ENCODE measurements at places on chromosomes 2 and 18.

GRCh38 chr2:45168711-45169338 lies 159.6 kb upstream of the SIX2 start:
- H3K4me3 ChIP-seq = peak overlapping the region; percentile 55
- peaks cover 65% of the 10 kb centered on the region for H3K27me3 ChIP-seq
- no peak for DNase-seq
- peaks cover 2% of the 10 kb centered on the region for H3K4me1 ChIP-seq
- H3K36me3 ChIP-seq = no peaks in the 10 kb centered on the region

DNA sequence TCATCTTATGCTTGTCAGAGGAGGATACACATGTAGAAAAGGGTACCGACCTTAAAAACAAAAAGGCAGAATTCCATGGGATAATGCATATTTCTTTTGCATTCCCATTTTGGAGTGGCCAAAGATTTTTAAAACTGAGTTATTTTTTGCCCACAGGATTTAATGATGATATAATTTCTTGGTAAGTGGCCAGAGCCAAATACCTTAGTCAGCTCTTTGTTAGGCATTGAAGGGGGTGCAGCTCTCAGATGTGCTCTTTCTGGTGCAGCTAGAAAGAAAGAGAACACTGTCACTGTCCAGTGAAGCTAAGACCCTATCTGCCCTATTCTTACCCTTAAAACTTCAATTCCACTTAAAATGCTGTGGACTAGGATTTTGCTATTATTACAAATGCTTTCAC lies 10.8 kb downstream of the COQ10B start:
- H3K27ac ChIP-seq = no peak overlapping the region
- peaks cover 6% of the 10 kb centered on the region for H3K4me1 ChIP-seq
- no peak overlapping the region for H3K4me3 ChIP-seq
- H3K36me3 ChIP-seq = no peaks in the 10 kb centered on the region
- DNase-seq = no peak
- no peaks in the 10 kb centered on the region for H3K27me3 ChIP-seq

DNA sequence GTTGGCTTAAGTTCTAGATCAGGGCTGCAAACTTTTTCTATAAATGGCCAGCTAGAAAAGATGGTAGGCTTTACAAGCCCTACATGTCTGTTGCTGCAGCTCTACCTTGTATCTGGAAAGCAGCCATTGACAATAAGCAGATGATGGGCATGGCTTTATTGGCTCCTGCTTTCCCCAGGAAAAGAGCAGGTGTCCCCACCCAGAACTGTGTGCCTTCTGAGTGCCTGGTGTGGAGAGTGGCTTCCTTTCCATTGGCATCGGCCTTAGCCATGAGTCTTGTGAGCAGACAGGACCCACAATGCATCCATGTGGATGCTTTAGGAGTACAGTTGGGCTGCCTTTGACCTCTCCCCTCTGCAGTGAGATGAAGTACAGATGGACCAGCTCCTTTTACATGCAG lies 120.2 kb downstream of the CD8B2 start:
- H3K27ac ChIP-seq = no peak overlapping the region
- H3K36me3 ChIP-seq = no peaks in the 10 kb centered on the region
- no peak overlapping the region for H3K4me3 ChIP-seq
- H3K27me3 ChIP-seq = peaks cover 3% of the 10 kb centered on the region
- no peaks in the 10 kb centered on the region for H3K4me1 ChIP-seq

DNA sequence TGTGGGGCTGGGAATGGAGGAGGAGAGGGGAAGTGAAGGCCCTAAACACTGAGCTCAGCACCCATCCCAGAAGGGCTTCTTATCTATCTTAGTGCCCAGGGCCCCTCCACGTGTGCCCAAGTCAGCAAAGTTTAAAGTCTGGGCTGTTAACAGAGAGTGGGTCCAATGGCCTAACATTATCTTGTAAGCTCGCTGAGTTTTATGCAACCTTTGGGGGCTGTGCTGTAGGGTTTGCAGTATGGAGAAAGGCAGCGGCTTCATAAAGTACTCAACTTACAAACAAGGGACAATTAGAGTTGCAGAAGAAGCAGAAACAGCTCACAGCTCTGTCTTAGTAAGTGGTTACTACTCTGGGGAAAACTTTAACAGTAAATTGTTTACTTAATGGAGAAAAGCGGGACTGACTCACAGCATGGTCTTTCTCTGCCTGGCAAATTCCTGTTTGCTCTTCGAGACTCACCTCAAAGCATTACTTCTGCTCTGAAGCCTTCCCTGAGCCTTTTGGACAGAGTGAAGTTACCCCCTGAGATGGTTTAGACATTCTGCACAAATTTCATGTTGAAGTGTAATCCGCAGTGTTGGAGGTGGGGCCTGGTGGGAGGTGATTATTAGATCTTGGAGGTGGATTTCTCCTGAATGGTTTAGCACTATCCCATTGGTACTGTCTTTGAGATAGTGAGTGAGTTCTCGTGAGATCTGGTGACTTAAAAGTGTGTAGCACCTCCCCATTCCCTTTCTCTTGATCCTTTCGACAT lies 9.0 kb downstream of the ENOSF1 start:
- peaks cover 8% of the 10 kb centered on the region for H3K4me1 ChIP-seq
- H3K27me3 ChIP-seq = no peaks in the 10 kb centered on the region
- no peak for DNase-seq

DNA sequence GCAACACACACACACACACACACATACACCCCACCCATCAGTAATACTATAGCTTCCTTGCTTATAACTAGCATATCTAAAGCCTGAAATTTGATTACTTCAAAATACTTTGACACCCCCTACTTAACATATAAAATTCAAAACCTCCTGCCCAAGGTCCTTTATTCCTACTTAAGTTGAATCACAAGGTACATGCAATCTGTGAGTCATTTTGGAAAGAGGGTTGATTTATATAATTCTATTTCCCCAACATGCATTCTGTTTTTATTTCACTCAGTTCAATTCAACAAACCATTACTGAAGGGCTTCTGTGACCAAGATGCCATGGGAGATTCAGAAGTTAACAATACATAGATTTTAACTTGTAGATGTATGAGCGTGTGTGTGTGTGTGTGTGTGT lies 420.7 kb downstream of the METTL4 start:
- no peak for DNase-seq
- H3K36me3 ChIP-seq = no peaks in the 10 kb centered on the region
- no peak overlapping the region for H3K4me3 ChIP-seq
- H3K4me1 ChIP-seq = no peaks in the 10 kb centered on the region

- H3K4me1 ChIP-seq = no peaks in the 10 kb centered on the region
- H3K27me3 ChIP-seq = no peaks in the 10 kb centered on the region
- H3K4me3 ChIP-seq = no peak overlapping the region
Measured at GRCh38 chr2:50956886-50957285, 75.0 kb downstream of the NRXN1 start.

- no peaks in the 10 kb centered on the region for H3K36me3 ChIP-seq
- DNase-seq = no peak
- H3K4me3 ChIP-seq = no peak overlapping the region
- H3K27ac ChIP-seq = no peak overlapping the region
- no peaks in the 10 kb centered on the region for H3K4me1 ChIP-seq
Measured at GRCh38 chr2:167697948-167698347, 549.4 kb downstream of the STK39 start.

DNA sequence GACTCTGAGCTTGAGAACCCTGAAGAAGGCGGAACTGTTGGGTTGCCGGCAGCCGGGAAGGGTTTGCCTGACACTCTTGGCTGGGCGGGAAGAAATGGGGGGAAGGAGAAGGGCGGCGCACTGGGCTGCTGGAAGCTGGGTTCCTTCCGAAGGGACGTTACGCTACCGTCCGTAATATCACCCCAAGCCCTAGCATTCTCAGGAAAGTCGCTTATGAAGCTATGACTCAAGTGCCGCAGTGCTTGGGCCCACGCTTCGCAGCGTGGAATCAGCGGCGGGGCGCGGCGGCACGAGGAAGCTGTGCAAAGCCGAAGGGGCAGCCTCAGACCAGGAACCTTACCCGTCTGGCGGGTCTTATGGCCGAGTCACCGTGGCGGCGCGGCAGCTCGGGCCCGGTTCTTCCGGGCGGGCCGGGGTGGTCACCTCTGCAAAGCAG lies 50.2 kb upstream of the SIGLEC15 start:
- DNase-seq = peak; percentile 22
- peak overlapping the region; percentile 86 for H3K4me3 ChIP-seq
- no peaks in the 10 kb centered on the region for H3K36me3 ChIP-seq
- peaks cover 11% of the 10 kb centered on the region for H3K27me3 ChIP-seq
- H3K4me1 ChIP-seq = peaks cover 24% of the 10 kb centered on the region

GRCh38 chr2:144496092-144496976 lies 23.6 kb downstream of the ZEB2 start:
- no peaks in the 10 kb centered on the region for H3K36me3 ChIP-seq
- H3K27ac ChIP-seq = no peak overlapping the region
- no peak overlapping the region for H3K4me3 ChIP-seq
- H3K4me1 ChIP-seq = no peaks in the 10 kb centered on the region
- no peaks in the 10 kb centered on the region for H3K27me3 ChIP-seq
- DNase-seq = no peak

- no peaks in the 10 kb centered on the region for H3K27me3 ChIP-seq
- peaks cover 10% of the 10 kb centered on the region for H3K4me1 ChIP-seq
- H3K4me3 ChIP-seq = no peak overlapping the region
- no peak overlapping the region for H3K27ac ChIP-seq
Measured at GRCh38 chr2:109472974-109473373, 140.8 kb downstream of the SEPTIN10 start.

- H3K27ac ChIP-seq = no peak overlapping the region
- DNase-seq = no peak
- H3K27me3 ChIP-seq = no peaks in the 10 kb centered on the region
- H3K4me3 ChIP-seq = no peak overlapping the region
Measured at GRCh38 chr2:188365058-188365641, 73.5 kb downstream of the GULP1 start.

DNA sequence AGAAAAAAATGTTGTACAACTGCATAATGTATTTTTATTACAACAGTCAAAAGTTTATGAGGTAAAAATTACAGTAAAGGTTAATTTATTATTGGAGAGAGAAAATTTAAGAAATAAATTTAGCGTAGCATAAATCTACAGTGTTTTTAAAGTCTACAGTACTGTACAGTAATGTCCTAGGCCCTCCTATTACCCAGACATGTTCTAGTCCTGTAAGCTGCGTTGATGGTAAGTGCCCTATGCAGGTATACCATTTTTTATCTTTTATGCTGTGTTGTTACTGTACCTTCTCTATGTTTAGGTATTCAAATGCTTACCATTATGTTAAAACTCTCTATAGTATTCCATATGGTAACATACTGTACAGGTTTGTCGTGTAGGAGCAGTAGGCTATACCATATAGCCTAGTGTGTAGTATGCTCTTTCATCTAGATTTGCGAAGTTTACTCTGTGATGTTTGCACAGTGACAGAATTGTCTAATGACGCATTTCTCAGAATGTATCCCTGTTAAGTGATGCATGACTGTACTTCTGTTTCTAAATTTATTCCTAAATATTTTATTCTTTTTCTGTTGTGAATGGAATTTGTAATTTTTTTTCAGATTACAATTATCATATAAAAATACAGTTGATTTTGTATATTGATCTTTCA lies 24.5 kb downstream of the ABI2 start:
- H3K36me3 ChIP-seq = no peaks in the 10 kb centered on the region
- no peak overlapping the region for H3K27ac ChIP-seq
- DNase-seq = no peak
- H3K4me1 ChIP-seq = peaks cover 9% of the 10 kb centered on the region

All from naive thymus-derived CD8-positive, alpha-beta T cell (primary cell).